ENCODE measurements at places on chromosomes 5 and 9.

GRCh38 chr5:105684799-105685198, 1985.9 kb downstream of the EFNA5 start:
- DNase-seq = no peak

GRCh38 chr5:168749391-168750100, 170.4 kb upstream of the PANK3 start:
- DNase-seq = no peak

DNA sequence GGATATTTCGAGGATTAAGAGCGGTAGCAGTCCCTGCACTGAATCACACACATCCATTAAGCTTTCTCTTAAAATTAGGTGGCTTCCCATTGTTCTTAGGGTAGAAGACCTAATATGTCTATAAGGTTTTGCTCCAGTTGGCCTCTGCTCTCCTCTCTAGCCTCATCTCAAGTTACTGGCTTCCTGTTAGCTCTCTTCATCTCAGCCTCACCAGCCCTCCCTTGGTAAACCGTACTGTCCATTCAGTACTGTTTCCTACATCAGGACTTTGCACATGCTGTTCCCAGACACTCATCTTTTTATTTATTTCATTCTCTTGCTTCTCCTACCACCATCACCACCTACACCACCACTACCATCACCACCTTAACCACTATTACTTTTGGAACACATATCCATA, 428.6 kb downstream of the PDE4D start:
- DNase-seq = no peak

DNA sequence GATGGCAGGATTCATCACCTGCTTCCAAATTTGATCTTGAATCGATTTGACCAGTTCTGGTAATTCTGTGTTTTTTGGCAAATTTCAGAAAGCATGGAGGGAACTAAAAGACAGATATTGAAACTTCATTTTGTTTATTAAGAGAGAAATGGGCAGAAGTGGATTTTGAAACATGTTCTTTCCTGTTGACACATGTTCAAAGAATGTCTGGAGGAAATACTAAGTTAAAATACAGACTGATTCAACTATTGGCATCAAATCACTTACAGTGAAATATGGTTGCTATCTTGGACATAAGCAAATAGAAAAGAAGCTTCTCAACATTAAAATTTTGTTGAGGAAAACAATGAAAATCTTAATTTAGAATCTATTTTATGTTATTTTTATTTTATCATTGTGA, 19.3 kb upstream of the GZMK start:
- DNase-seq = no peak

DNA sequence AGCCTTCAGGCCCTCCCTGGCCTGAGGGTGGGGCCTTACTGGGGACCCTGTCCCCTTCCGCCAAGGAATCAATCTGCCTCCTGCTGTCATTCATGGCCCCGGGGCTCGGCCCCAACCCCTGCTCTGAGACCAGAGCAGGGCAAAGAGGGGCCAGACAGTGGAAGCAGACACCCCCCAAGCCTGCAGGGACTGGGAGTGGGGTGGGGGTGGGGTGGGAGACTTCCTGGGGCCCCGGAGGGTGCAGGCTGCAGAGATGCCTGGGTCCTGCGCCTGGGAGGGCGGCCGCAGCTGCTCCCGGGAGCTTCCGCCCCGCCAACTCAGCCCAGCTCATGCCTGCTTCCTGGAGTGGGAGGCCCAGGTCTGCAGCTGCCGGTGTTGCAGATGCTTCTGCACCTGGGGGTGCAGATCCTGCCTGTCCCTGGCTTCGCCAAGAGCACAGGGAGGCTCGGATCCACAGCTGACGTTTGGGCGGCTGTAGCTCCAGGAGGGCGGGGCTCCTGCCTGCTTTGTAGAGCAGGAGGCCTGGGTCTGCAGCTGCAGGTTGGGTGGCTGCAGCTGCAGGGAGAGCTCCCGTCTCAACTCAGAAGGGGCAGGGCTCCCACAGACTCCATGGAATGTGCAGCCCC, 6.2 kb downstream of the KIF4B start:
- DNase-seq = no peak

DNA sequence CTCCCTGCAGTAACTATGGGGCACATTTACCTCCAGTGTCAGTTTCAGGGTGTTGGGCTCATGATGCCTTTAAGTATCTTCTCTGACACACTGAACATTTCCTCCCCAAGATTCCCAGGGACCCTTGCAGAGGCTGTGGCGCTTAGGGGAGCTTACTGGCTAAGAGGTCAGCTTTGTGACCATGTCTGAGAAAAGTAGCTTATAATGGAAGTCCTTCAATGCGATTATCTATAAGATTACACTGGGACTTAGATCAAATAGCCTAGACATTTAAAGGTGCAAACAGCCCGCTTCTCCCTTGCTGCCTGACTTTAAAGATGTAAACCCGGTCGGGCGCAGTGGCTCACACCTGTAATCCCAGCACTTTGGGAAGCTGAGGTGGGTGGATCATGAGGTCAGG, 25.4 kb downstream of the FABP6 start:
- no peak for DNase-seq

DNA sequence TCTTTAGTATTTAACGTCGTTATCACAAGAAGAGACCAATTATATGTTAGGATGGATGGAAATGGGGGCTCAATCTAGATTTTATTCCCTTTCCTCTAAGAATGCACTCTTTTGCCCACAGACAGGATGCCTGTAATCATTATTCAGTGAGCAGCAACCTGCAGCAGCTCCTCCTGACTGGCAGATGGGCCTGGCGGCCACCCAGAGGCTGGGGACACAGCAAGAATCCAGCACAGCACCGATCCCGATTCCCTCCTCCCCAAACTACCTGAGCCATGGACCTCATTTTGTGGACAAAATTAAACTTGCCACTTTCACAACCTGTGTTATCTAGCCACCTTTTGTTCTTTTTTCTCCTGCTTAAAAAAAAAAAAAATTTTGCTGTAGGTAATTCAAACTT, 101.0 kb downstream of the USP20 start:
- no peak for DNase-seq

GRCh38 chr9:71911908-71912335, 483 bp downstream of the C9orf85 start:
- no peak for DNase-seq

- DNase-seq = no peak
Observed at GRCh38 chr9:129455151-129455995, 165.5 kb downstream of the C9orf50 start.

DNA sequence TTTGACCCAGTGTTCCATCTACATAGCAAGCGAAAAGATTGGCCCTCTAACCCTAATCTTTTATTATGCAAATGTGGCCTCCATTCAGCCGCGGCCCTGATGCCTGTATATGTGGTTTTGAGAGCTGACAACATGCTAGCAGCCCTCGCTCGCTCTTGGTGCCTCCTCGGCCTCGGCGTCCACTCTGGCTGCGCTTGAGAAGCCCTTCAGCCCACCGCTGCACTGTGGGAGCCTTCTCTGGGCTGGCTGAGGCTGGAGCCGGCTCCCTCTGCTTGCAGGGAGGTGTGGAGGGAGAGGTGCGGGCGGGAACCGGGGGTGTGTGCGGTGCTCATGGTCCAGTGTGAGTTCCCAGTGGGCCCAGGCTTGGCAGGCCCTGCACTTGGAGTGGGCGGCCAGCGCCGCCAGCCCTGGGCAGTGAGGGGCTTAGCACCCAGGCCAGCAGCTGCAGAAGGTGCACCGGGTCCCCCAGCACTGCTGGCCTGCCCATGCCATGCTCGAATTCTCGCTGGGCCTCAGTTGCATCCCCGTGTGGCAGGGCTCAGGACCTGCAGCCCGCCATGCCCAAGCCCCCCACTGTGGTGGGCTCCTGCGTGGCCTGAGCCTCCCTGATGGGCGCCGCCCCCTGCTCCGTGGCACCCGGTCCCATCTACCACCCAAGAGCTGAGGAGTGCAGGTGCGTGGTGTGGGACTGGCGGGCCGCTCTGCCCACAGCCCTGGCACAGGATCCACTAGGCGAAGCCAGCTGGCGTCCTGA, 757.5 kb upstream of the CTNND2 start:
- DNase-seq = no peak

- no peak for DNase-seq
Observed at GRCh38 chr9:114583371-114584155, 4.0 kb upstream of the ATP6V1G1 start.

GRCh38 chr9:112042769-112043168, 132.3 kb downstream of the SUSD1 start:
- DNase-seq = no peak

- DNase-seq = no peak
Observed at GRCh38 chr9:124124729-124125650, 113.4 kb downstream of the LHX2 start.

DNA sequence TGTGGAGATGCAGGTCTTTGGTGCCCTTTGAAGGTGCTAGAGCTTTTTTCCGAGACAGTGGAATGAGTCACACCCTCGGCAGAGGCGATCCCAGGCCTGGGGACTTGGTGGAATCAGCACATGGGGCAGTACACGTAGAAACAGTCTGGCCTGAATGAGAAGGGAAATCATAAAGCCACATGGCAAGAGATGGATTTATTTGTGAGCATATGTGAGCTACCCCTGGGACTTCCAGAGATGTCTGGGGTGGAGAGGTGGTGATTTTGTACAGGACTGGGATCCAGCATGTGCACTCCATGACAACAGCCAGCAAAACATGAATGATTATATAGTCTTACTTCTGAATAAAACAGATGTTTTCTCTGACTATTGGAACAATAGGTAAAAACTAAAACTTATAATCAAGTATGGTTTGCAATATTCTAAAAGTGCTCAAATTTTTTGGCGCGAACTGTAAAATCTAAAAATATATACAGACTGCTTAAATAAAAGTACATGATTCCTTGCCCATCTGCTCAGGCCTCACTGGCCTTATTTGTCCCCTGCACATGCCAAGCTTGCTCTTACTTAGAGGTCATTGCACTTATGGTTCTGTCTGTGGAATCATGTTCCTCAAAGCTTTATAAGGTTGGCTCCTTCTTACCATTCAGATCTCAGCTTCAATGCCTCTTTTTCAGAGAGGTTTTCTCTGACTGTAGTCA, 54.7 kb upstream of the SMARCA2 start:
- DNase-seq = no peak

GRCh38 chr5:135829179-135829578, 5.3 kb upstream of the SLC25A48 start:
- no peak for DNase-seq

DNA sequence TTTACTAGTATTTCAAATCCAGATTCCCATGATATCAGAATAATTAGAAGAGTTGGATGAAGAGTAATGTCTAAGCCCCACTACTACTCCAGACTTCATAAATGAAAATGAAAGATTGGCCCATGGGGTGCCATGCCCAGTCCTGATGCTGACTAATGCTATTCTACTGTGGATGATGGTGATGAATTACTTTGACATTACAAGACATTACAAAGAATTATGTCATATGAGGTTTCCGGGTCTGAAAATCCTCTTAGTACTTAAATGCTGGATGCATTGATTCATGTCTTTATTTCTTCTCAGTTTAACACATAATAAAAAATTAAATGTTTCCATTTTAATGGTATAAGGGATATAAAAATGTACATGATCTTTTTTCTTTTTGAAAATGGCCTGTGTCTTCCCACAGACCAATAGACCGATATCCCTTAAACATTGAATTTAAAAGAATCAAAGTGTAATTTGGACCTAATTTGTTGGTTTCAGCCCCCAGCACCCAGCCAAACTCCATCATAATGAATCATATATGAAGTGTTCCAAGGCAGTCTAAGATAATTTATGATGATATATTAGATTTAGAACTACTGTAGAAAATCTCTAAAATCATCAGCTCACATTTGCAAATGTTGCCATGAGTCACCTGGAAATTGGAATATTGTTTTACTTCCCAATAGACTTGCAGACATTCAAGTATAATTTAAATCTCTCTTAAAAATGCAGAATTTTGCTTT, 223.6 kb upstream of the SGCD start:
- no peak for DNase-seq

DNA sequence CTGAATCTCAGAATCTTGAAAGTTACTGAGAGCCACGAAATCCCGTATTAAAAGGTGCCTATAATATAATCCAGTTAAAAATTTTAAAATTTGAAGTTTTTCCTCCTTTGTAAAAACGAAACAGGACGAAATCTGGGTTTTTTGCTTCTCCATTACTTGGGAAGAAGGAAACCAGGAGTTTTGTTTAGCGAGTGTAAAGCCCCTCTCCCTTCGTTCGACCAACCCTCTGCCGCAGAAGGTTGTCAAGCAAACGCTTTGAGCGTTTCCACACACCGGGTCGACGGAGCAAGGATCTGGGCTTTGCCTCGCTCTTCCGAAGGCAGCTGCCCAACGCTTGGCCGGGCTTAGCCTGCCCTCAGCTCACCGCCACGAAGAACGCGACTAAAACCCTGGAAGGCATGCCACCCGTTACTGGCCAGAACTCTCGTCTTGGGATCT, 1.6 kb upstream of the FOXE1 start:
- DNase-seq = no peak

- DNase-seq = no peak
Observed at GRCh38 chr9:137299938-137300337, 2.1 kb downstream of the NRARP start.

DNA sequence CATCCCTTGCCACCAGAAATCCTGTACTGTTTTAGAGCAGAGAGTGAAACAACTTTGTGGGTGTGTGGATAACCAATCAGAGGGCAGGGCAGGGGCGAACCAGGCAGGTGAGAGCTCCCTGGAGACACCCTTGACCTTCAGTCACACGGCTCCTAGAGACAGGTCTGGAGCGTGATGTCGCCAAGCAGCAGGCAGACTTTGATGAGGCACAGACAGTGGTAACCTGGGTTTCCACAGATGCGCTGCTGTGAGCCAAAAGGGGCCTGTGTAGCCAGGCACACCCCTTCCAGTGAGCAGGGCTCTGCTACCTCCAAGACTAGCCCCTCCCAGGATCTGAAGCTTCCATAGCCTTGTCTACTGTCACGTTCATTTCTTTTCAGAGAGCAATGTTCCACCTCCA, 317.8 kb upstream of the ADCY2 start:
- no peak for DNase-seq

DNA sequence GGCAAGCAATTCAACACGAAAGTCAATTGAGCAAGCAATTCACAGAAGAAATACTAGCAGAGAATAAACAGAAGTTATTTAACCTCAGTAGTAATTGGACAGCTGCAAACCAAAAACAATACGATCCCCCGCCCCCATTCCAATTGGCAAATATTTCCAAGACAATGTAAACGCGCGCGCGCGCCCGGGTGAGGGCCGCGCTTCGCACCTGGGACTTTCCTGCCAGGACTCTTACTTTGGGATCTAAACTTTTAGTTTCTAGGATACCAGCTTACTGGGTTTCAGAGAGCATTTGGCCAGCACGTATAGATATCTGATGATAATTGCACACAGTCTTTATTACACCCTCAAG, 8.6 kb downstream of the RUFY1 start:
- DNase-seq = peak; percentile 82

- DNase-seq = no peak
Observed at GRCh38 chr9:97721396-97721795, 24.3 kb upstream of the XPA start.

- DNase-seq = peak; percentile 22
Observed at GRCh38 chr5:115069087-115069968, 100.4 kb downstream of the TRIM36 start.

DNA sequence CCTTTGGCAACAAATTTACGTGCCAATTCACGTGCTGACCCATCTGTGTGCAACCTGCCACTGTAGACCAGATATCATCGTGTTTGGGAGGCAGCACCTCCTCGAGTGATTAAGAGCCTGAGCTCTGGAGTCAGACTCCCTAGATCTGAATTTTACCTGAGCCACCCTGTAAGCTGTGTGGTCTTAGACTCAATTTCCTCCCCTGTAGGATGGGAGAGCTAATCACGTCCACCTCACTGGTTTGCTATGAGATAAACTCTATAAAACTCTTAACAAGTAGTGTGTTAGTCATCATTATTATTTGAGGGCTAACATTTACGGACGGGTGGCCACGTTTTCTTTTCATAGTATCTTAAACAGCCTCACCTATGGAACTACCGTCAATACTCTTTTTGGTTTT, 220.0 kb upstream of the ADAMTSL1 start:
- no peak for DNase-seq

- DNase-seq = no peak
Observed at GRCh38 chr5:141508440-141508797, 19.5 kb downstream of the PCDHGC5 start.

Measured in NCI-H2081 (cell line).